ENCODE measurements at places on chromosomes 1 and 21. TPM values are rescaled to one million over a fixed set of nuclear protein-coding genes. Genes with fewer than 3 reads are reported as not detected.

DNA sequence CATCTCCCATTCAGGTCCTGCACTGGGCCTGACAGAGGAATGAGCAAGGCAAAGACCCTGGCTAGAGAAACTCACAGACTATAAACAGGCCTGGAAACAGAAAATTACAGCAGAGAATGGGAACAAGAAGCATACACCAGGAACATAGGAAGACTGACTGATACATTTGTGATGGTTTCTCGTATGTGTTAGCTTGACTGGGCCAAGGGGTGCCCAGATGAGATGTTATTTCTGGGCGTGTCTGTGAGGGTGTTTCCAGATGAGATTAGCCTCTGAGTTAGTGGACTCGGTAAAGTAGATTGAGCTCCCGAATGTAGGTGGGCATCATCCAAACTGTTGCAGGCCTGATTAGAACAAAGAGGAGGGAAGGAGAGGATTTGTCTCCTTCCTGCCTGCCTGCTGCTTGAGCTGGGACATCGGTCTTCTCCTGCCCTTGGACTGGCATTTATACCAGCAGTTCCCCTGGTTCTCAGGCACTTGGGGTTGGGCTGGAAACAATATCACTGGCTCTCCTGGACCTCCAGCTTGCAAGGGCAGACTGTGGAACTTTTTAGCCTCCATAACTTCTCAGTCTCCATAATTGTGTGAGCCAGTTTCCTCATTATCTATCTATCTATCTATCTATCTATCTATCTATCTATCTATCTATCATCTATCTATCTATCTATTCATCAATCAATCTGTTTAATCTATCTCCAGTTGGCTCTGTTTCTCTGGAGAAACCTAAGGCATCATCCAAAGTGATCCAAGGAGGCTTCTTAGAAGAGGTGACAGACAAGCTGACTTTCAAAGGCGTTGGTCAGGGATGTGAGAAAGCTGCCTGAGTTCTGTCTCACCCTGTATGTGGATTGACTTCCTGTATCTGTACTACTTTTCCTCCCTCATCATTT, 9.7 kb upstream of the FOXO6 start:
- no peaks in the 10 kb centered on the region for H3K36me3 ChIP-seq
- H3K27ac ChIP-seq: no peak overlapping the region
- DNase-seq: no peak
- no peak overlapping the region for H3K4me3 ChIP-seq
- no peaks in the 10 kb centered on the region for H3K4me1 ChIP-seq
- no peaks in the 10 kb centered on the region for H3K27me3 ChIP-seq

DNA sequence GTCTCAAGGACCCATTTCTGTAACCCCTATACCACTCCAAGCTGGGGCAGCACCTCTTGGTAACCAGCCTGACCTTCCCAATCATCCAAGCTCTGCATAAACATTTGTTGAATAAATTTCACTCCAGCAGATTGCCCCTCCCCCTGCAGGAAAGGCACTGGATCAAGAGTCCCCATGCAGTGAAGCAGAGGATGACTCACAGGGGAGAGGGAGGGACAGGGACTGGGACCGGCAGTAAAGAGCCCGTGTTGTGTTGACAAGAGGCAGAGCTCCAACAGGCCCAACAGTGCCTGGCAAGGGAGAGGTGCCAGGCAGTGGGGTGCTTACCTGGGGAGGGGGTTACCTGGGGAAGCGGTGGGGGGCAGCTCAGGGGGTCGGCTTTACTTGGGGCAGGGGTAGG, 32.3 kb downstream of the SLC9A1 start:
- no peaks in the 10 kb centered on the region for H3K27me3 ChIP-seq
- no peak for DNase-seq
- H3K27ac ChIP-seq: peak overlapping the region; percentile 57
- peaks cover 40% of the 10 kb centered on the region for H3K4me1 ChIP-seq
- H3K4me3 ChIP-seq: no peak overlapping the region

Gene DNASE2B
- total RNA-seq: not detected

GRCh38 chr1:248196965-248197364, at the start of gene OR2M3:
TSS of gene OR2M3 (plus strand) at chr1:248197265. CDS start at chr1:248203068, 5,803 bp downstream.
- H3K36me3 ChIP-seq: no peaks in the 10 kb centered on the region
- DNase-seq: no peak
- H3K27me3 ChIP-seq: no peaks in the 10 kb centered on the region
- H3K4me1 ChIP-seq: no peaks in the 10 kb centered on the region
- no peak within 1 kb of the TSS for H3K4me3 ChIP-seq

Gene OR6P1
- total RNA-seq: not detected

GRCh38 chr1:96387785-96388184, 333.8 kb upstream of the PTBP2 start:
- H3K36me3 ChIP-seq: no peaks in the 10 kb centered on the region
- no peak for DNase-seq
- H3K27ac ChIP-seq: no peak overlapping the region
- no peaks in the 10 kb centered on the region for H3K27me3 ChIP-seq
- no peaks in the 10 kb centered on the region for H3K4me1 ChIP-seq

Gene NUDT17
- total RNA-seq: 4.7 TPM

- H3K4me1 ChIP-seq: no peaks in the 10 kb centered on the region
- H3K27ac ChIP-seq: no peak overlapping the region
- no peak for DNase-seq
- H3K4me3 ChIP-seq: no peak overlapping the region
- H3K36me3 ChIP-seq: no peaks in the 10 kb centered on the region
- H3K27me3 ChIP-seq: peaks cover 17% of the 10 kb centered on the region
Measured at GRCh38 chr1:18643154-18644012, 12.7 kb downstream of the PAX7 start.

Gene BMP8A
- 0.88 TPM for total RNA-seq

DNA sequence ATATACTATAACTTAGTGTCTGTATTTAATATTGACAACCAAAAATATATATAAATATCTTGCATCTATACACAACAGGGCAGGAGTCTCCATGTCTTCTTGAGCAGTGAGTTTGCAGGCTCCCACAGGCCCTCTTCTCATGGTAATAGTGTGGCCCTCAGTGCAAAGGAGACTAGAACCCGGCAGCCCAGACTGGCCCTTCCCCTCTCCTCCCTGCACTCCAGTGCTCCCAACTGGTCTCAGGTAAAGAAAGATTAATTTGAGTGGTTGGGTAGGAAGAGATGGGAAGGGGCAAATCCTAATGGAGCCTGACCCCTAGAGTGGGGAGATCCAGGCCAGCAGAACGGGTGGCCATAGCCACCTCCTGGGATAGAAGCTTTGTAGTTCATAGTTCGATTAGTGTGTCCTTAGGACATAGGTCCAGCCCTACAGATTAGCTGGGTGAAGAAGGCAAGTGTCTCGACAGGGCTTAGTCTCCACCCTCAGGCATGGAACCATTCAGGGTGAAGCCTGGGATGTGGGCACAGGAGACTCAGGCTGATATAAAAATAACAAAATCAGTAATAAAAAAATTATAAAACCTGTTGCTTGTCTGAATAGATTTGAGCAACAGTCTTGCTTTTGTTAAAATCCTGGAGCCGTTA, 32.3 kb downstream of the SLC2A1 start:
- H3K4me3 ChIP-seq: no peak overlapping the region
- DNase-seq: no peak

- no peak overlapping the region for H3K4me3 ChIP-seq
- peaks cover 57% of the 10 kb centered on the region for H3K36me3 ChIP-seq
- H3K27ac ChIP-seq: no peak overlapping the region
- no peaks in the 10 kb centered on the region for H3K27me3 ChIP-seq
- no peak for DNase-seq
- H3K4me1 ChIP-seq: peaks cover 2% of the 10 kb centered on the region
Measured at GRCh38 chr1:201859424-201859823, 29.3 kb upstream of the SHISA4 start.

DNA sequence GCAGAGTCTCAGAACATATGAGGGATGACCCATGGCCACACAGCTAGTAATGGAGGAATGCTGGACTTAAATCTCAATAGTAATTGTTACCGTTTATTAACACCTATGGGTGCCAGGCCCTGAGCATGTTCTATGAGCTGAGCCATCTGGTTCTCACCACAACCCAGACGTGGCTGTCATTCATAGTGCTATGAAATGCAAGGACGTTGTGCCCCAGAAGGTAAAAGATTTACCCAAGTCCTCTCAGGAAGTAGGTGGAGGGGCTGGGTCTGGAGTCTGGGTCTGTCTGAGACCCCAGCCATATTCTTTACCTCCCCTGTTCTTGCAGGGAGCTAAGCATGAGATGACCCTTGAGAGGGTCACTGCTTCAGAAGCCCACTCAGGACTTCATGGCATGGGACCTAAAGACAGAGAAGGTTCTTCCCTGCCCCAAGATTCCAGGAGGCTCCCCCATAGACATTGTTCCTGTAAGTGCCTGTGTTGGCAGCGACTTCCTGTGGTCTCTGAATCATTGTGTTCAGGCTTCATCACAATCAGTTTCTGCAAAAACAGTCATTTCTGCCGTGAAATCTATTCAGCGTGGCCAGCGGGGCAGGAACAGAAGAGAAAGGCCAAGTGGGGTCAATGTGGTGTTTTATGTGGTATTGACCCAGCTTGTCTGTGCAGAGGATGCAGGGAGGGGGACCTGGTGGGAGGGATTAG, 475.4 kb downstream of the PTPRU start:
- no peak for DNase-seq
- no peak overlapping the region for H3K4me3 ChIP-seq
- H3K27me3 ChIP-seq: no peaks in the 10 kb centered on the region
- H3K36me3 ChIP-seq: no peaks in the 10 kb centered on the region
- H3K4me1 ChIP-seq: no peaks in the 10 kb centered on the region
- H3K27ac ChIP-seq: peak overlapping the region; percentile 63

DNA sequence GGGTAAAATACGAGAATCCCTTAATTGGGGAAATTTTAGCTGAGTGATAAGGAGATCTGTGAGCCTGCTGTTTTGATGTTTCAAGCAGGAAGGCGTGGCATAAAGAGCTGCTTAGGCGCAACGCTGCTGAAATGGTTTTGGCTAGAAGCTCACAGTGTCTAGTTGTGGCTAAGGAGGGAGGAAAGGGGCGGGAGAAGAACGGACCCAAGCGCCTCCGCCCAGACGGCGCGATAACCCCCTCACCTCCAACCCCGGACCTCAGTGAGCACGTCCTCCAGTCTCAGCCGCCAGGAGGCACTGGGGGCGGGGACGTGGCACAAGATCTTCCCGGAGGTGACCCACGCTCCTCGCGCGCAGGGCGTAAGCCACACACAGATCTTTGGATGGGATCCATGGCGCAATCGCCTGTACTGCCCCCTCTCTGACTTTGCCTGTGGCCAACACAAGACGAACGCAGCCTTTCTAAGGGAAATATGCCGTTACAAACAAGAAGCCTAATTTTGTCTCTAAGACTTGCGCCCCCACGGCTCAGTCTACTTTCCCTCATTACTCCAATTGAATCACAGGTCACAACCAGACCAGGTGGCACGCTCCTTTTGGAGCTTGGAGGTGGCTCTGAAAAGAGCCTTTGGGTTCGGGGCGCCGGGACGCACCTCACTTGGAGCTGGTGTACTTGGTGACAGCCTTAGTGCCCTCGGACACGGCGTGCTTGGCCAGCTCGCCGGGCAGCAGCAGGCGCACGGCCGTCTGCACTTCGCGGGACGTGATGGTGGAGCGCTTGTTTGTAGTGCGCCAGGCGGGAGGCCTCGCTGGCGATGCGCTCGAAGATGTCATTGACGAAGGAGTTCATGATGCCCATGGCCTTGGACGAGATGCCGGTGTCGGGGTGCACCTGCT, 23.4 kb upstream of the RNF187 start:
- no peaks in the 10 kb centered on the region for H3K36me3 ChIP-seq
- DNase-seq: no peak
- H3K27ac ChIP-seq: no peak overlapping the region
- H3K4me1 ChIP-seq: peaks cover 23% of the 10 kb centered on the region
- peak overlapping the region; percentile 8 for H3K4me3 ChIP-seq
- peaks cover 46% of the 10 kb centered on the region for H3K27me3 ChIP-seq

GRCh38 chr21:42277593-42277992, 37.6 kb downstream of the TFF3 start:
- DNase-seq: no peak
- H3K27ac ChIP-seq: no peak overlapping the region
- no peaks in the 10 kb centered on the region for H3K27me3 ChIP-seq
- no peak overlapping the region for H3K4me3 ChIP-seq

Gene CHRM3
- total RNA-seq: 6.3 TPM

Gene DLGAP3
- under 0.01 TPM for total RNA-seq

DNA sequence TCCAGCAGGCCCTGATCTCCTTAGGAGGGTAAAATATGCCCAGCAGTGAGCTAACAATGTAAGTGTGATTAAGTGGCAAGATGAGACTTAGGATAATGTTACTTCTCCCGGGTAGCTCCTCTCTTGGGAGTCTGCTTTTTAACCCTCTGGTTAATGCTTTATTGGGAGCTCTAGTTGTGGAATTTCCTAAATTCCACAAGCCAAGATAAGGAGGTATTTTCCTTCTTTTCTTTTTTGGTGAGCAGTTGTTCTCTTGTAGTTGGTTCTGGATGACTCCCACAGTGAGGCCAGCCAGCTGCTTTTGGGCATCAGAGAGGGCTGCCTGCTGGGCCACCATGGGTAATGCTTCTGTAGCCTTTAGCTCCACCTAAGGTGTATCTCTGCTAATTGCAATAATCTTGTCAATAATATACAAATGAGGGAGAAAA, 19.3 kb downstream of the C1orf52 start:
- no peaks in the 10 kb centered on the region for H3K36me3 ChIP-seq
- H3K27ac ChIP-seq: no peak overlapping the region
- no peaks in the 10 kb centered on the region for H3K27me3 ChIP-seq

GRCh38 chr1:235567812-235568503, 63.7 kb upstream of the B3GALNT2 start:
- H3K27ac ChIP-seq: no peak overlapping the region
- no peaks in the 10 kb centered on the region for H3K27me3 ChIP-seq
- H3K4me3 ChIP-seq: no peak overlapping the region
- H3K4me1 ChIP-seq: no peaks in the 10 kb centered on the region
- DNase-seq: peak; percentile 27
- no peaks in the 10 kb centered on the region for H3K36me3 ChIP-seq

Gene NR1I3
- not detected for total RNA-seq

- no peak overlapping the region for H3K4me3 ChIP-seq
- H3K4me1 ChIP-seq: peaks cover 15% of the 10 kb centered on the region
- H3K36me3 ChIP-seq: peaks cover 46% of the 10 kb centered on the region
- no peaks in the 10 kb centered on the region for H3K27me3 ChIP-seq
Measured at GRCh38 chr1:109238382-109238781, 11.0 kb upstream of the CELSR2 start.

DNA sequence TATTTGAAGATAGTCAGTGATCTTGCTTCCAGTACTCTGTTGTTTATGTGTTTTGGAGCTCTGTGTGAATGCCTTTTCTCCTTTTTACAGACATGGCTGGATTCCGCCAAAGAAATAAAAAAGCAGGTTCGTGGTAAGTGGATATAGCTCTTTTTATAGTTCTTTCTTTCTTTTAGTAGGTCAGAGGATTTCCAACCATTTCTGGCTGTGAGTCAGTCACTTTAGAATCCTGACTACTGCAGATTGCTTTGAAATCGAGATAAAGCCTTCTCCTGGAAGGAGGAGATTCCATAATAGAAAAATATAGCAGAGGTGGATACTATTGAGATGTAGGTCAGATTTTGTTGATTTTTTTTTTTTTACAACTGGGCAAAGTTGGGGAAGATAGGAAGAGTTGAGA, 97.4 kb downstream of the EPB41 start:
- no peak for DNase-seq
- no peaks in the 10 kb centered on the region for H3K4me1 ChIP-seq
- H3K27me3 ChIP-seq: no peaks in the 10 kb centered on the region
- no peak overlapping the region for H3K4me3 ChIP-seq

Gene SPATA45
- not detected for total RNA-seq

Data from upper lobe of left lung (tissue), 6 donors.